Adipocyte (in vitro differentiated cells): ENCODE measurements at places on chromosomes 2 and 18.

DNA sequence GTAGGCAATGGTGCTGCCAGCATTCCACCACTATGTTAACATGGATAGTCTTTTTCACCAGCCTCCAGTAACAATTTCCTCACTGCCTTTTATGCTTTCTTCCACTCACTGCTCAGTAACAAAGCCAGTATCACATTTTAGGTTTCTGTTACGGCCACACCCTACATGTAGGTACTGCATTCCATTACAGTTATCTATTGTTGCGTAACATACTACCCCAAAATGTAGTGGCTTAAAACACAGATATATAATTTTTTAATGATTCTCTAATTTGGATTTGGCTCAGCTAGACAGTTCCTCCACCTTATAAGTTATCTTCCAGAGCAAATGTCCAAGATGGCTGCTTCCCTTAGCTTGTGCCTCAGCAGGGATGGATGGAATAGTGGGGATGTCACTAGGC lies 498.7 kb upstream of the ACVR2A start:
- no peak for DNase-seq

DNA sequence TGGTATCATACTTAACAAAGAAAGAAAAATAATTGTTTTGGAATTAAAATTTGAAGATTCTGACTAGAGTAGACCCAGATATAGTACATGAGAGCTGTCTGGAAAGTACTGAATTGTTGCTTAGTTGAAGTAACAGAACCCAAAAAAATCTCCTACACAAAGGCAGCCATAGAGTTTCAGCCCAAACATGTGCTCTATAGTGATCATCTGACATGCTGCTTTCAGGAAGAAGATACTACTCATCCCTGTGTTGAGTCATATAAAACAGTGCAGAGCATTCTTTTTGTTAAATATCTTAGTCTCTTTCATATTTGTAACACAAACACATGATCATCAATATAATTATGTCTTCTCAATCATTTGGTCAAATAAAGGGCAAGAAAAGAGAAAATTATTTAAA lies 84.8 kb upstream of the PTPRM start:
- peak; percentile 9 for DNase-seq

- DNase-seq: no peak
Observed at GRCh38 chr2:46380038-46380940, 83.1 kb downstream of the EPAS1 start.

GRCh38 chr2:209121691-209122090 lies 302.2 kb upstream of the MAP2 start:
- DNase-seq: no peak

DNA sequence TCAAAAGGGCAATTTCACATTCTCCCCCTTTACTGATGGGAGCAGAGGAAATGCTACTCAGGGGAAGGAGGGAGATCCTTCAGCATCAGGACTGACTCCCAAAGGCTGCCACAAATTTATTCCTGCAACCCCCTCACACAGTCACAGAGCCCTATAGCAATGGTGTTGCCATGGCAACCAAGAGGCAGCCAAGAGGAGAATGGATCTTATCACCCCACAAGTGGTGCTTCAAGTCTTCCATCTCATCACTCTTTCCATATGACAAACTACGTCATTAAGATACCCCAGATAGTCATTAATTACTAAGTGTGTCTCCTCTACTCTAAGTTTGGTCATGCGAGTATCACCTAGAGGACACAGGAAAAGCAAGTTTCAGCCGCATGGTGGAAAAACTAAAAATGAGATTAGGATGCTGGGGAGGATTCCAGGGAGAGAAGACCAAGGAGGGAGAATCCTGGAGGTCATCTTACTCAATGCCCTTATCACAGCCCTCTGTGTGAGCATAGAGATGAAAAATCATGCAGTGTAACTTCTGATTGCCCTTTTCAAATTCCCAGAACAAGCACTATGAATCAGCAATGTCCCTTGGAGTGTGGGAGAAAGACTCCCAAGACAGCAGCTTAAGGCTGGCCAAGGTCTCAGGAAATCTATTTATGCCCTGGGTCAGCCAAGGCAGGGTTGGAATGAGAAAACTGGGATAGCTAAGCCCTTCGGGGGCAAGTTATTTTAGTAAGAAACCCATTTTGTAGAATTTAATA lies 885.7 kb upstream of the KLHL29 start:
- no peak for DNase-seq

GRCh38 chr18:62607302-62607701 lies 84.5 kb downstream of the ZCCHC2 start:
- DNase-seq: no peak

DNA sequence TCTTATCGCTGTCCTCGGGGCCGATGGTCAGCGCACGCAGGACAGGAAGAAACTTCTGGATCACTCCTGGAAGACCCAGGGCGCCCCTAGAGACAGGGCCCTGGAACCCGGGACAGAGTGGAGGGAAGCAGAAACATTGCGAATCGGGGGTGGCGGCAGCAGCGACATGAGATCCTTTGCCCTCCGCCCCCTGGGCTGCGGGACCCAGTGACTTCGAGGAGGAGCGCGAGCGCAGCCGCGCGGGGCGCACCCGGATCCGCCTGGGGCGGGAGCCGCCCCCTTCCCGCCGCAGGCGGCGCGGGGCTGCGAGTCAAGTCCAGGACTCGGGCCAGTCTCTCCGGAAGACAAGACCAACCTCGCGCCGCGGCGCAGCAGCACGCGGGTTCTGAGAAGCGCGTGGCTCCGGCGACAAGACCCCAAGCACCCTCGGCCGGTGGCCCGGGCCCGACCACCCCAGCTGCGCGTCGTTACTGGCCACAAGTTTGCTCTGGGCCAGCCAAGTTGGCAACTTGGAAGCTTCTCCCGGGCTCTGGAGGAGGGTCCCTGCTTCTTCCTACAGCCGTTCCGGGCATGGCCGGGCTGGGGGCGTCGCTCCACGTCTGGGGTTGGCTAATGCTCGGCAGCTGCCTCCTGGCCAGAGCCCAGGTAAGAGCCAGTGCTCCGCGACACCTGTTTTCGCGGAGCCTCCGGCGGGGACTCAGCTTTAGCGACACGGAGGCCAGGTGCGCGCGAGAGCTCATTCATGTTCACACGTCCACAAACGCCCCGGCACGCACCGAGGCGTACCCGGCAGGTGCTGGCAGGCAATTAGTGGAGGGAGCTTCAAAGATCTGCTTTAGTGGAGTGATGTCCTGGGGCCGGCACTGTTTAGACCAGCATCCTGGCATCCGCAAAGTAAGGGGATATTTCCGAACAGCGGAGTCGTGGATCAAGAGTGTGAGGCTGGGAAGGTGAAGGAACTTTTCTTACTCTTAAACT lies at the start of gene PTH2R:
Gene PTH2R (plus strand): TSS at position 319 of the 978 bp plus-strand sequence. CDS start 252 bp downstream, at position 571.
- no peak for DNase-seq

GRCh38 chr18:35029770-35030169 lies 11.4 kb upstream of the MAPRE2 start:
- no peak for DNase-seq

GRCh38 chr2:23698116-23698693 lies 228.7 kb downstream of the ATAD2B start:
- DNase-seq: no peak

GRCh38 chr2:174166261-174166660 lies 82.1 kb downstream of the OLA1 start:
- no peak for DNase-seq
